ENCODE measurements at places on chromosomes 2 and 18.

- DNase-seq = no peak
Measured at GRCh38 chr2:160784034-160784433, 290.4 kb upstream of the RBMS1 start.

DNA sequence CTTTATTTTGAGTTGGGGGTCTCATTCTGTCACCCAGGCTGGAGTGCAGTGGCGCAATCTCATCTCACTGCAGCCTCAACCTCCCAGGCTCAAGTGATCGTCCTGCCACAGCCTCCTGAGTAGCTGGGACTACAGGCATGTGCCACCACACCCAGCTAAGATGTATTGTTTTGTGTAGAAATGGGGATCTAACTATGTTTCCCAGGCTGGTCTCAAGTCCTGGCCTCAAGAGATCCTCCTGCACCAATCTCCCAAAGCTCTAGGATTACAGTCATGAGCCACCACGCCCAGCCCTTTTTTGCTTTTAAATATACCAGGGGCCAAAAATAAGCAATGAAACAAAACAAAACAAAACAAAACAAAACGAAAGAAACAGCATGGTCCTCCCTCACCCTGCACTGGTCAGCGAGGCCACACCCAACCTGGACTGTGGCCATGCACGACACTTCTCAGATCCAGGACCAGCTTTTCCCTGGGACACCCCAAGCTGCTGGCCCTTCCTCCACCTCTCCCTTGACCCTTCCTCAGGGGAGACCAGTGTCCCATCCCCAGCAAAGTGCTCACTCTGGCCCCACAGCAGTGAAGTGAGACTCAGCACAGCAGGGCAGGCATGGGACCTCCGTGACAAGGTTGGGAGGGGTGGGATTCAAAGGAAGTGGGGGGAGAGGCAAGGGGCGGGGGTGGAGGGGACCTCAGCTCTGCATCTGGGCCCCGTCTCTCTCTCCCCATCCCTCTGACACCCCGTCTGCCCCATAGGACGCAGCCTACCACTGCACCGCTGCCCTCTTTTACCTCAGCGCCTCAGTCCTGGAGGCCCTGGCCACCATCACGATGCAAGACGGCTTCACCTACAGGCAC is 23.5 kb downstream of the MAL start:
- no peak for DNase-seq

- DNase-seq = no peak
Measured at GRCh38 chr2:128599700-128600099, 281.0 kb upstream of the HS6ST1 start.

DNA sequence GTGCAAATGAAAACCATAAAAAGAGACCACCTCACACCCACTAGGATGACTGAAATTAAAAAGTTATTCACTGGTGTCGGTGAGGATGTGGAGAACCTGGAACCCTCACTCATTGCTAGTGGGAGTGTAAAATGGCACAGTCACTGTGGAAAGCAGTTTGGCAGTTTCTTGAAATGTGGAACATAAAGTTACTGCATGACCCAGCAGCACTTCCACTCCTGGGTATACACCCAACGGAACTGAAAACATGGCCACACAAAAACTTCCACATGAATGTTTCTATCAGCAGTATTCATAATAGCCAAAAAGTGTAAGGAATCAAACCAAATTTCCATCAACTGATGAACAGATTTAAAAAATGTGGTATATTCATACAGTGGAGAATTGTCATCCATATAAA is 65.1 kb upstream of the SLC66A3 start:
- DNase-seq = no peak

GRCh38 chr2:18425210-18425703 is 135.2 kb downstream of the RDH14 start:
- no peak for DNase-seq

DNA sequence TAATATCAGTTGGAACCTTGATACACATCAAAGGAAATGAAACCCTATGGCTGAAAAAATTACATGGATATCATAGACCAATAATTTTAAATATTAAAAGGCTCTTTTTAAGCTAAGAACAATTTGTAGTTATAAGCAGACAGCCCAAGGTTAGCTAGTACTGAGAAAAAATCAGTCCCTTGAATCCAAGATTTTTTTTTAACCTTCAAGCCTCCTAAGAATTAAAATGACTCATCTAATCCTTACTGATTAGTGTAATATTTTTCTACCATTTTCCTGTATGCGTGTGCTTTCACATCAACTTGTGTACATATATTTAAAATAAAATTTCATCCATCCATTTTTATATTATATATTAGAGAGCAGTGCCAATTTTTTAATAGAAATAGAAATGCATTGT is 1004.9 kb upstream of the ZEB2 start:
- no peak for DNase-seq

GRCh38 chr2:134539981-134540380 is 178.8 kb downstream of the TMEM163 start:
- no peak for DNase-seq

Data from fibroblast of skin of left quadriceps (primary cell).